ENCODE measurements at places on chromosomes 6 and 20.

GRCh38 chr6:2767657-2768524 is 2.7 kb downstream of the WRNIP1 start:
- DNase-seq = no peak

DNA sequence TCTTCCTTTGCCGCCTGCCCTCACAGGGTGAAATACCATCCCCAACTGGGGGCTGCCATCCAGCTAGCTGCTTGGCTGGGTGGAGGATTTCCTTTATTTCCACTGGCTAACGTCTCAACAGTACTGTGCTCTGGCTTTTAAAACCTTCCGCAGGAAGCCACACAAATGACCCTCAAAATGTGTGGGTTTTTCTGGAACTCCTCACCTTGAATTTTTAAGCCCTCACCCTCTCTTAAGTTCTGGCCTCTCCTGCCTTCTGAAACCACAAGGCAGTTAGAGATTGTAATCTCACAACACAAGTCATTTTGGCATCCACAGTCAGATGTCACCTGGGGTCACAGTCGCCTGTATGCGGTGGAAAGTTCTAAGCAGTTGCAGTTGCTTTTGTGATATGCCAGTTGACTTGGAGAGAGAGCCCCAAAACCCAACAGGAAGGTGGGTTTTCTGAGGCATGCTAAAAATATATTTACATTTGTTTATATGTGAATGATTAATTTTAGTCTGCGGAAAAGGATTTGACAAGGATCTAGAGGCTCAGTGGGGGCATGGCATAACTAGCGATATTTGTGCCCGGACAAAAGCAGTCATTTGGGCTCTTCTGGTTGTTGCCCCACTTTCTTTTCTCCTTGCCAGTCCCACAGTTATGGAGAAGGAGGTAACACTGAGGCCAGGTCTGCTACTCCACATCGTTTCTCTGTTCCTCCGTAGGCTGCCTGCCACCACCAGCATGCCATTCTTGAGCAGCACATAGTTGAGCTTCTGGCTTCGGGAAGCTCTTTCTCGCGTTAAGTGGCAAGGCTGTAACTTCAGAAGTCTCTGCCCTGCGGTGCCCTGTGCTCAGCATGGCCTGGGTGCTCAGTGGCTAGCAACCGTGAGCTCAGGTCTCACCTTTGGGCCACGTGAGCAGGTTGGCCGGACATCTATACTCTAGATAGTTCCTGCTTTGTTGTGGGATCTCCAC is 335.3 kb downstream of the CD83 start:
- no peak for DNase-seq

- no peak for DNase-seq
Observed at GRCh38 chr20:57746832-57747404, 37.1 kb upstream of the PMEPA1 start.

- no peak for DNase-seq
Observed at GRCh38 chr6:150118627-150119026, 24.2 kb upstream of the PPP1R14C start.

DNA sequence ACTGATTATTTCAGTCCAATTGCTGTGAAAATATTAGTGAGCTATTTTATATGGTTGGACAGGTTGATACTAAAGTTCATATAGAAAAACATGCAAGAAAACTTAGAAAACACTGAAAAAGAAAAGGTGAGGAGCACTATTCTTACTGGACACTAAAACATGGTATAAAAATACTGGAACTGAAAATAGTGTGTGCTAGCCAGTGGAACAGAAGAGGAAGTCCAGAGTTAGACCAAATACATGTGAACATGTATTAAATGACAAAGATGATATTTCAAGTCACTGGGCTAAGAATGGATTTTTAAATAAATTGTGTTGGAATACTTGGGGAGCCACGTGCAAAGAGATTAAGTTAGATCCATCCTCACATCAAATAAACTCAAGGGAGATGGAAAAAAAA is 218.5 kb downstream of the TMEM242 start:
- no peak for DNase-seq

DNA sequence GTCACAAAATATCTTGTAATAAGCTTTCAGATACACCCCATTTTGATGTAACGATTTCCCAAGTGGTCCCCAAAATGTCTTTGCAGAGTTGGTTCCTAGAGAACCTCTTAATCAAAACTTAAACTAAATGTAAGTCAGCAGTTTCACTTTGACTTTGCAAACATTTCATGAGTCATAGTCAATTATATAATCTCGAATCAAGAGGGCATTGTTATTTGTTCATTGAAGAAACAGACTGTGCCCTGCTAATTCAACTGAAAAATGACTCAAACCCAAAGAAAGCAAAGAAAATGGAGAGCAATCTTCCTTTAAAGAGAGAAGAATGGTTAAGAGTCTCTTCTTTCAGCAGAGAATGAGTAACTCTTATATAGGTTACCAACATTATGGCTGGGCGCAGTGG is 58.3 kb downstream of the IPCEF1 start:
- DNase-seq = peak; percentile 26

- no peak for DNase-seq
Observed at GRCh38 chr6:16058929-16059345, 69.9 kb upstream of the MYLIP start.

- DNase-seq = no peak
Observed at GRCh38 chr6:137097057-137097456, 52.3 kb upstream of the IL20RA start.

- DNase-seq = no peak
Observed at GRCh38 chr6:108119769-108120141, 45.2 kb upstream of the OSTM1 start.

DNA sequence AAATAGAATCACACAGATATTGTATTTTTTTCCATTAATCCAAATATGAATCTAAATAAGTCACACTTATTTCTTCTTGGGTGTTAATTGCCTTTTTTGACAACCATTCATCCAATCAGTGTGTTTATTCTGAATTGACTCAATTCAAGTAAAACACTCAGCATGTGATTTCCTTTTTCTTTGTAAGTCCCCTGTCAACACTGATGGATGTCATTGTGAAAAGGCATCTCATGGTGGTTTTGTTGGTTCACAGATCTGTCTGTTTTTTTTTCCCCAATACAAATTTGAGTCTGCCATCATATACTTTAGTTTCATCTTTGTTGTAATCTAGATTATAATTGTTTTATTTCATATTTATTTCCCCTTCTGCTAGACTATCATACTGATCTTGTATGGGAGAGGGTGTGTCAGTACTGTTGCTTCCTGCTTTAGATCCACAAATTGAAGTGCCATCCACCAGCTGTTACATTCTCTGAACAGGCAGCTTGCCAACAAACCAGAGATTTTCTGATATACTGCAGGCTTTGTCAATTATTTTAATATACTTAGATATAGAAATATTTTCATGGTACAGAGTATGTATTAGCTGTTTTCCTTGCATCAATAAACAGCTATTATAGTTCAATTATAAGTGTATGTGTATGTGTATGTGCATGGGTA is 64.2 kb upstream of the FLRT3 start:
- DNase-seq = no peak

DNA sequence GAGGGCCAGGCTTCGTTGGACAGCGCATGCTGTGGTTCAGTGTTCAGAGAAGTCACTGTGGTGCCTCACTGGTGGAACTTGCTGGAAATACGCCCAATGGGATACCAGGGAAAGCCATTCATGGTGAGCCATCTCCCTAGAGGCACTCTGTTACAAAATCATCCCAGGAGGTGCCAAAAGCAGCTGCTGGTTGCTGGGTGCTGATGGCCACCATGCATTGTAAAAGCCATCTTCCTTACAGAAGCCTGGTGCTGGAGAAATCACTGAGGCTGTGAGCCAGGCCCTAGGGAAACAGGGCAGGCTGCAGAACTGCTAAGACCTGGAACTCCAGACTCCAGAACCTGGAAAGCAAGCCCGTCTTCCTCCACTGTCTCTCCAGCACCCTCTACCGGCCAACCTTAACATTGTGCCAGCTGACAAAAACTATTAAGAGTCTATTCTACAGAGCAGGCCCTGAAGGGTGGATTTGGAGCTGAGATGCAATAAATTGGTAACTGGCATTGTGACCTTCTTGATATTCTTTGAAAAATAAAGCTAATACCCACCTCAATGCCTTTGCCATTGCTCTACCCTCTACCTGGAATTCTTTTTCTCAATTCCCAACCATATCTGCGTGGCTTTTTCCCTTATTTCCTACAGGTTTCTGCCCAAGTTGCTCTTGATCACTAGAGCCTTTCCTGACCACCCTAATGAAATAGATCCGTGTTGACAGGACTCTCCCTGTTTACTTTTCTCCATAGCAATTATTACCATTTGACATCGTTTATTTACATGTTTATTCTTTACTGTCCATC is 18.5 kb downstream of the SNRPB start:
- peak; percentile 55 for DNase-seq

- no peak for DNase-seq
Observed at GRCh38 chr6:42961020-42961470, 491 bp downstream of the GNMT start.
